ENCODE measurements at places on chromosomes 12 and 14. TPM values are rescaled to one million over a fixed set of nuclear protein-coding genes. Genes with fewer than 3 reads are reported as not detected.

Gene FAM181A
- total RNA-seq, result not detected

Gene ANG
- total RNA-seq, result 38.9 TPM

Gene C1S
- total RNA-seq, result 593 TPM

Gene NELL2
- total RNA-seq, result 0.71 TPM

- no peak for DNase-seq
Measured at GRCh38 chr14:52558688-52559087, 6.1 kb downstream of the GPR137C start.

- DNase-seq, result no peak
Measured at GRCh38 chr12:90028635-90029051, 320.0 kb upstream of the ATP2B1 start.

DNA sequence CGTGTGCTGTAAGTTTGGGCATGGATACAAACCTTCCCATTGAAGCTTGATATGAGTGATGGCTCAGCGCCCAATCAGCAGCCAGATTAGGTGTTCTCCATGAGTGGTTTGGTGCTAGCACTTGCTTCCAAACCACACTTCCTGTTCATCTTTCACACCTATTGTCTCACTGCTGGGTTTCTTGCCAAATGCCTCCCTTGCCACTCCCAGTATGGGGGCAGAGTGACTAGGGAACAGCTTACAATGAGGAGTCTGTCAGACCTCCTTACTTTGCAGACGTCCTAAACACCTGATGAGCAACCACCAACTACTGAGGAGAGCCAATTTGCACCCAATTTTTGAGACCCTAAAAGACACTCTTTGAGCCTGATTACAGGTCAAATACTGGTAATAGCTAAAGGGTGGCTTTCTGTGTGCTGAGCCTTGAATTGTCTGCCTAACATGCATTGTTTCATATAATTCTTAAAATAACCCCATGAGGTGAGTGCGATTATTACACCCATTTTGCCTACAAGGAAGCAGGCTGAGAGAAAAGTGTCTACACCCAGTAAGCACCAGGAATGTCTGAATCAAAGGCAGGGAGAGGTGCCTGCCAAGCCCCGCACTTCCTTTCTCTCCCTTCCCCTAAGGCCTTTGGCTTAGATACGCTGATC is 48.4 kb upstream of the FOS start:
- DNase-seq, result no peak

GRCh38 chr14:61640158-61641136 is 54.9 kb upstream of the HIF1A start:
- DNase-seq, result no peak

DNA sequence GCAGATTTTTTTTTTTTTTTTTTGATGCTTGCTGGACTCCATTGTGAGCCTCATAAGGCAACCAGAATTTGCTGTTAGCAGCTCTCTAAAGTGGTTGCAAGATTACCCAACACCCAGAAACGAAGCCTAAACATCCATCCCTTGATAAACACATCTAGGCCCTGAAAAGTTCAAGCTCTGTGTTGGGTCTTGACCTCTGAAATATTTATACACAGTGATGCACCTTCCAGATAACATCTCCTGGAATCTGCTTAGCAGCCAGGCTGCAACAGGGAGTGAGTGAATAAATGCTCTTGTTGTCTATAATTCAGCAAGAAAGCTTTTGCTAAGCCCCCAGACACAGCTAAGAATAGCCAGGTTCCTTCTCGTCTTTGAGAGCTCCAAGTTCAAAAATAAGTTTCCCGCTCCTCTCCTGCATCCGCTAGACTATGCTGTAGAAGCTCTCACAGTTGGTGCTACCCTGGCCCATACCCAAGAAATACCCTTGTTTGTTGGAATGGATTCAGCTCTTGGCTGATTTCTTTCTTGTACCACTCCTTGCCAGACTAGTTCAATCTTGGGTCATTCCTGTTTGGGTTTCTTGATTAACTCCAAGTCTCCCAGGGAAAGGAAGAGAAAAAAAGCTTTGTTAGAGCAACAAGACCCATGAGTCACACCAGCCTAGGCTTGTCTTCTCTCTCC is 610.6 kb upstream of the TBX3 start:
- DNase-seq, result no peak

GRCh38 chr12:50718760-50719159 is 45.1 kb upstream of the ATF1 start:
- no peak for DNase-seq

- DNase-seq, result no peak
Measured at GRCh38 chr14:35740215-35740614, 68.9 kb downstream of the RALGAPA1 start.

Data from mesenteric fat pad (tissue), 1 donor.